SK-N-DZ (cell line): ENCODE measurements at places on chromosomes 4 and X.

DNA sequence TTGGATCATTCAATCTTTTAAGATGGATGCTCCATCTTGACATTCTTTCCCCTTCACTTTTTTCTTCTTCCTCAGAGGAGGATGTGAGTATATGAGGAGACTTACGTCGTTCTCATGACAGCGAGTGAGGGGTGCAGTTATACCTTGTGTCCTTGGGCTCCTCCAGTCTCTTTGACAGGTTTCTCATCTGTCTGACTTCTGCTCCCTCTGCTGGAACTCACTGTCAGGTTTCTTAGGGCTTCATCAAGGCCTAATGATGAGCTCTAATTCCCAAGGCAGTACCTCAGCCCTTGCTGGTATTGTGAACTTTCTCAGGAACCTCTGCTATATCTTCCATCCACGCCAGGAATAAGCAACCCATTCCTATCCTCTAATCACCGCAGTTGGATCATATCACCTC, 237.8 kb upstream of the ADGRL3 start:
- no peak for DNase-seq

- DNase-seq, result no peak
Observed at GRCh38 chr4:18042754-18043153, 21.2 kb upstream of the LCORL start.

DNA sequence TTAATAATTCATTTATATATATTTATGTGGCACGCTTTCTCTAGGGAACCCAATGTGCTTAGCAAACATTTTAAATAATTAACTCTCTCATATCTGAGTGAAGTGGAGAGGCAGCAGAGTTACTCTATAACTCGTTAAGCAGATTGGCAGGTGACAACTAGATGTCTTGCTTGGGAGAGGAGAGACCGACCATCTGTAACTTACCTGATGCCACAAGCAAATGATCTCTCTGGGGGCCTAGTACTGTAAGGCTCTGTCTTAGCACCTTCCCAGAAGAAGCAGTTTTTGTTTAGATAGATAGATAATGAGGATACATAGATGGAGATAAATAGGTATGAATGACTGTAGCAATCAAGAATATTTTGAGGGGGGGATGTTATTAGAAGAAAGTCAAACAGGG, 11.9 kb upstream of the SEL1L3 start:
- DNase-seq, result no peak

- DNase-seq, result no peak
Observed at GRCh38 chr4:93303440-93303839, 525.1 kb upstream of the ATOH1 start.

- no peak for DNase-seq
Observed at GRCh38 chrX:16754019-16754418, 32.2 kb upstream of the TXLNG start.

DNA sequence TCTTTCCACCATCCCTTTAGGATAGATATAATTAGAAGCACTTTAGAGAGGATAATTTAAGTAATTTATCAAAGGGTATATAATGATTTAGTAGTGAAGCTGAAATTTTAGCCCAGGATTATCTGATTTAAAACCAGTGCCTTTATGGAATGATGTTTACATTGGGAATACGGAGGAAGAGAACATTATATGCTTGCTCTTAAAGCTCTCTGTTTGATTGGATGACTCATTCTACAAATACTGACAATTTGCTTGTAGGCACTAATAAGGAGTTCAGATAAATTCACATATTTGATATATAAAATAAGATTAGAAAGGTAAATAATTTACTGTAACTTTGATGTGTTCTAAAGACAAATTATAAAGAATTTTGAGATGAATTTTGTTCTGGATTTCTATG, 84.7 kb downstream of the SH3BGRL start:
- DNase-seq, result no peak

DNA sequence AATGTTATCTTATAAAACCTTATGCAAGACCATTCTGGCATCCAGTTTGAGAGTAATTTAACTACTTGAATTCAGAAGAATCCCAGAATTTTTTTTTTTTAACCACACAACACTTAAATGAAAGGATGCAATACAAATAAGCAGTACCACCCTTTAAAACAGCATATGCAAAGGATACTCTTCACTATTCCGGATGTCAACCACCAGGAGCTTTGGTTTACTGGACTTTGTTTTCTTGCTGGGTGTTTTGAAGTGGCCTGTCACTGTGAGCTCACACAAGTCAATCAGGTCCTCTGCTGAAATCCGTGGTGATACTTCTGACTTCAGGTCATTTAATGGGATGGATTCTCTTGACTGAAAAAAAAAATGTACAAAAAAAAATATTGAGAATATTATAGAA, 200.0 kb downstream of the TBCK start:
- no peak for DNase-seq

- DNase-seq, result no peak
Observed at GRCh38 chr4:159238631-159239030, 135.8 kb downstream of the RAPGEF2 start.

DNA sequence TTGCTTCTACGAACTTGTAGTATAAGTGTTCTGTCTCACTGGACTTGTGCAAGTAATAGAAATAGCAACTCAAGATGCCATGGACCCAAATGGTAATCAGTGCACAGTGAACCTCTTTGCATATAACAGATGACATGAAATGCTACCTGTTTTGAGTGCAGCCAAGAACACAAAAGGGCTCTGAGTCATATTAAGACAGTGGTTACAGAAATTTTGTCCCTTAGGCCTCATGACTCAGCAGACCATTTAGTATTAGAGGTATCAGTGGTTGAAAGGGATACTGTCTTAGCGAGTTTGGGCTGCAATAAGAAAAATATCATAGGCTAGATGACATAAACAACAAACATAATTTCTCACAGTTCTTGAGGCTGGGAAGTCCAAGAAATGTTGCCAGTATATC, 502.9 kb upstream of the PCDH10 start:
- DNase-seq, result no peak

GRCh38 chrX:26146024-26146423, 7.9 kb downstream of the MAGEB18 start:
- no peak for DNase-seq

- DNase-seq, result no peak
Observed at GRCh38 chrX:103756736-103757135, 19.9 kb upstream of the PLP1 start.
